ENCODE measurements at places on chromosomes 1 and 21.

DNA sequence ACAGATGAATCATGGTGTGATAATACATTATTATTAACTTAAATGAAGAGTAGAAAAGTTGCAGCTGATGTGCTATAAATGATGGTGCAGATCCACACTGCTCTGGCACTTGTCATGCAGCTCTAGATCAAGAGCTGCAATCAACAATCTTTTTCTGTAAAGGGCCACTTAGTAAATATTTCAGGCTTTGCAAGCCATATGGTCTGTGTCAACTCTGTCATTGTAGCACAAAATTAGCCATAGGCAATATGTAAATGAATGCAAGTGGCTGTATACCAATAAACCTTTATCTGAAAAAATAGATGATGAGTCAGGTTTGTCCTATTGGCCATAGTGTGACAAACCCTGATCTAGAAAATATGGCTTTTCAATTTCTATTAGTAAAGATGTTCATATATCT, 66.6 kb downstream of the RGS18 start:
- no peak for DNase-seq

- no peak for DNase-seq
These were observed 10.1 kb upstream of the UBE4B start for GRCh38 chr1:10022656-10023055.

DNA sequence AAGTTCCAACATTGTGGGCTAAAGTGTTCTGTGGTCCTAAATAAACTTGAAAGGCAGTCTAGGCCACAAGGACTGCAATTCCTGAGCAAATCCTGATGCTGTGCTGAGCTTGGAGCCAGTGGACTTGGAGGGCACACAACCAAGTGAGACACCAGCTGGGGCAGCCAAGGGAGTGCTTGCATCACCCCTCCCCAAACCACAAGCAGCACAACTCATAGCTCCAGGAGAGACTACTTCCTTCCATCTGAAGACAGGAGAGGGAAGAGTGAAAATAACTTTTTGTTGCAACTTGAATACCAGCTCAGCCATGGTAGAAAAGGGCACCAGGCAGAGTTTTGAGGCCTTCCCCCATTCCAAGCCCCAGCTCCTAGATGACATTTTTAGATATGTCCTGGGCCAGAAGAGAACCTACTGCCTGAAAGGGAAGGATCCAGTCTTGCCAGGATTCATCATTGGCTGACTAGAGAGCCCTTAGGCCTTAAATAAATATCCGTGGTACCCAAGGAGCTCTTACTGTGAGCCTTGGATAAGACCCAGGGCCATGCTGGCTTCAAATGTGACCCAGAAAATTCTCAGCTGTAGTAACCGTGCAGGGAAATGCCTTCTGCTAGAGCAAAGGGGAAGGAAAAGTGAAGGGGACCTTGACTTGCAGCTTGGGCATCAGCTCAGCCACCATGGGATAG, 35.4 kb upstream of the LRRC8B start:
- no peak for DNase-seq

- no peak for DNase-seq
These were observed 8.9 kb upstream of the LCE5A start for GRCh38 chr1:152501704-152502103.

- DNase-seq, result no peak
These were observed 994 bp downstream of the RO60 start for GRCh38 chr1:193060406-193060805.

GRCh38 chr1:59691261-59691660, 123.5 kb upstream of the HOOK1 start:
- DNase-seq, result no peak

DNA sequence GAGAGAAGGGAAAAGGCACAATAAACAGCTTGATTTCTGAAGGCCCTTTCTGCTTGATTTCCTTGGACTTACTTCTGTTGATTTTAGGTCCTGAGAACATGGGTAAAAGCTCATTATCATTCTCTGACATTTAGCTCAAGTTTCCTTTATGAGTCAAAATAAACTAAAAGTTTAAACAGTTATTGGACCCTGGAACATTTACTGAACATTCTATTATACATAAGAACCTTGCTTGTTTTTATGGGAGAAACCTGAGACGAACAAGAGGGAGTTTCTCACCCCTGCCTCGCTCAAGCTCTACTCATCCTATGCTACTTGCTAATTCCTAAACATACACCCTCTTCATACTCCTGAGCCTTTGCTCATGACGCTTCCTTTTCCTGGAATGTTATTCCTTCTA, 538.3 kb upstream of the PKN2 start:
- DNase-seq, result no peak

DNA sequence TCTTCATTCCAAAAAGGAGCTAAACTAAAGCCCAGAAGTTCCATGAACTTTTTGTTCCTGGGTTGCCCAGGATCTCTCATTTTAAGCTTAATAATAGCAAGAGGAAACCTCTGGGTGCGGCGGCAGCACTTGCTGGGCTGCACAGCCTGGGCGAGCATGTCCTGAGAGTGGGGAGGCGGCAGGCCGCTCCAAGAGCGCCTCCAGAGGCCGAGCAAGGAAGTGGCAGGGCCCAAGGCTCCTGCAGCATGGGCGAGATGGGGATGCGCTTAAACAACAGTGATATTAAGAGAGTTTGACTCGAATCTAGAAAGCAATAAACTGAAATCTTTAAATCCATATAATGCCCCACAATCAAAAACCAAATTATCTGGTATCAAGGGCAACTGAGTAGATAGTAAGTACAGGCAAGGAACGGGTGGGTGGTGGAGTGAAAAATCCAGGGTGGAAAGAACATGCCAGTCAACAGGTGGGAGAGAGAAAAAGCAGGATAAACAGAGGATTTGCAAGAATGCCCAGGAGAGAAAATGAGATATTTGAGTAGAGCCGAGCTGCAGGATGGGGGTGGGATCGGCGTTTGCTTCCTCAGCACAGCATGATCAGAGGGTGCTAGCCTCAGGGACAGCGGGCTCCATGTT, 14.1 kb upstream of the TNR start:
- peak; percentile 50 for DNase-seq

All from stimulated activated effector memory CD8-positive, alpha-beta T cell treated with anti-CD3 and anti-CD28 coated beads, Interleukin-12 subunit alpha, Interleukin-12 subunit beta, amount 100 ng/mL, for 72 hours (primary cell).